Colonic mucosa (tissue), 4 donors: ENCODE measurements at places on chromosomes 13 and 19. TPM values are rescaled to one million over a fixed set of nuclear protein-coding genes. Genes with fewer than 3 reads are reported as not detected.

- DNase-seq, result no peak
- no peaks in the 10 kb centered on the region for H3K27me3 ChIP-seq
- no peaks in the 10 kb centered on the region for H3K36me3 ChIP-seq
Observed at GRCh38 chr13:23718996-23719395, 148.8 kb downstream of the TNFRSF19 start.

DNA sequence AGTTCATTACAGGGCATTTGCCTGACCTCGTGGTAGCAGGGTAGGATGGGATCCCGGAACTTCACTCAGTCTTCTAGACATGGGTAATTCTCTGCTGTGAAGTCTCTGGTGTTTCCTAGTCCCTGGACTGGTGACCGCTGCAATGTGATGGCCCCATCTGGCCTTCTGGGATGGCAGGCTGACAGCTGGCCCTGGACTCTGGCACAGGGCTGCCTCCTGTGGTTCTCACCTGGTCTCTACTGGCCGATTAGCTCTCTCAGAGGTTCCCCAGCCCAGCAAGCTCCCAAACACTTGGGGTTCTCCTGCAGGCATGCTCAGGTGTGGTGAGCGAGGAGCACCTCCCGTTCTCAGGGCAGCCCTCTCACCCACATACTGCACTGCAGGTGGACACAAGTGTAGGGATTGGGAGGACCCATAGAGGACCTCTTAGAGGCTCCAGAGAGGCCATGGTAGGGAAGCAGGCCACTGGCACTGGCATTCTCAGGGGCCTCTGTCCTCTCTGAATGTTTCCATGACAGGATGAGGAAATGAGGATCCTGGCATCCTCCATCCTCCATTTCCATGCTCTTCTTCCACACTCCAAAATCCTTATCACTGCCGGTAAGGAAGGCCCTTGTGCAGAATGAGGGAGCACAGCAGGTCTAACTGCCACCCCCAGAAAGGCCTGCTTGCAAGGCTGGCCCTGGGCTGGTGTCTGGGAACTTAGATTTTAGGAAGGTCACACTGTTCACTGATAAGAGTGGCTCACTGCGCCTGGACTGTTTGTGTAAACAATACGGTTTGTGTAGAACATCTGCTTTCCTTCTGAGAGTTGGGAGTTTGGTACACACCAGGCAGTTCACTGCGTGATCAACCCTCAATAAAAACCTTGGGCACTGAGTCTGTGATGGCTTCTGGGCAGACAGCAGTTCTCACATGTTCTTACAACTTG is 31.5 kb upstream of the FARP1 start:
- no peak for DNase-seq
- H3K36me3 ChIP-seq, result no peaks in the 10 kb centered on the region
- no peak overlapping the region for H3K4me3 ChIP-seq
- no peaks in the 10 kb centered on the region for H3K27me3 ChIP-seq
- H3K27ac ChIP-seq, result no peak overlapping the region

- H3K4me3 ChIP-seq, result peak overlapping the region; percentile 20
- no peaks in the 10 kb centered on the region for H3K36me3 ChIP-seq
- no peaks in the 10 kb centered on the region for H3K27me3 ChIP-seq
- peaks cover 18% of the 10 kb centered on the region for H3K4me1 ChIP-seq
- DNase-seq, result no peak
Observed at GRCh38 chr13:24271231-24271600, 38.2 kb upstream of the C1QTNF9 start.

Gene PSG3
- not detected for total RNA-seq

- no peaks in the 10 kb centered on the region for H3K36me3 ChIP-seq
- no peak overlapping the region for H3K27ac ChIP-seq
- no peak overlapping the region for H3K4me3 ChIP-seq
- no peak for DNase-seq
- no peaks in the 10 kb centered on the region for H3K4me1 ChIP-seq
Observed at GRCh38 chr13:38173403-38173802, 176.2 kb upstream of the UFM1 start.

GRCh38 chr13:36571444-36571843 is 102.4 kb upstream of the SERTM1 start:
- no peaks in the 10 kb centered on the region for H3K27me3 ChIP-seq
- H3K27ac ChIP-seq, result no peak overlapping the region
- no peak overlapping the region for H3K4me3 ChIP-seq
- no peak for DNase-seq
- H3K36me3 ChIP-seq, result no peaks in the 10 kb centered on the region

Gene AMER2
- 0.08 TPM for total RNA-seq

Gene CRYL1
- 144 TPM for total RNA-seq

GRCh38 chr19:4376671-4376990 is 23.7 kb downstream of the SH3GL1 start:
- H3K27me3 ChIP-seq, result no peaks in the 10 kb centered on the region
- H3K36me3 ChIP-seq, result no peaks in the 10 kb centered on the region
- H3K4me1 ChIP-seq, result peaks cover 39% of the 10 kb centered on the region
- H3K4me3 ChIP-seq, result no peak overlapping the region
- no peak overlapping the region for H3K27ac ChIP-seq

GRCh38 chr19:43504426-43505185 is at the start of gene PHLDB3:
Gene PHLDB3, minus strand, starts transcription at chr19:43504746. Its CDS starts 628 bp downstream, at chr19:43504118.
- peaks cover 5% of the 10 kb centered on the region for H3K4me1 ChIP-seq
- H3K27ac ChIP-seq, result peak within 1 kb of the TSS; percentile 86
- H3K4me3 ChIP-seq, result peak within 1 kb of the TSS; percentile 63
- no peaks in the 10 kb centered on the region for H3K27me3 ChIP-seq

Gene MUC16
- not detected for total RNA-seq

Gene SYCN
- not detected for total RNA-seq

DNA sequence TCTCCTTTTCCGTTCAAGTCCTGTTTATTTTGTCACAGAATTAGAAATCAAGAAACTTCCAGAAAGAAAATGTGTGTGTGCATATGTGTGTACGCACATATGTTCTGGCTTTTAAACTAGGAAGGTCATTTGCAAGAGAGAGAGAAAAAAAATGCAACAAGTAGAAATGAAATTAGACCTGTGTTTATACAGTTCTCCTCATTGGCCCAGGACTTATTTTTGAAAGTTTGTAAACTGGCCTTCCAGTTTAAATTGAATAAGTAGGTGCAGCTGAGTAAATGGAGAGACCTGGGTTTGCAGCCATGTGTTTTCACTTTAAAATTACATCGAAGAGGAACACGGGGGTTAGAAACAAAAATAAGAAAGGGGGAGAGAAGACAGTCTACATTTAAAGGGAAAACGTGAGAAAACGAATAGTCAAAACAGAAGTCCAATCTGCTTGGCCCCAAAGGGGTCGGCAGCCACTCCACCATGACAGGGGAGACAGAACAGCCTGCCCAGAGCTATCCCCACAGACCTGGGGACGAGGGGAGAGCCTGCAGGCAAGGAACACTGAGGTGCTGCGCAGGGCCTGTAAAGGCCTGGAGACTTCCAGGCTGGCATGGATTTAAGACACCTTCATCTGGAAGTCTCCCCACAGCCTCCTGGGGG is 216.8 kb upstream of the MAB21L1 start:
- DNase-seq, result no peak
- H3K4me3 ChIP-seq, result no peak overlapping the region
- H3K27ac ChIP-seq, result no peak overlapping the region
- H3K36me3 ChIP-seq, result no peaks in the 10 kb centered on the region

GRCh38 chr13:79847882-79848592 is 367.1 kb downstream of the NDFIP2 start:
- H3K27me3 ChIP-seq, result no peaks in the 10 kb centered on the region
- no peaks in the 10 kb centered on the region for H3K36me3 ChIP-seq
- no peak overlapping the region for H3K27ac ChIP-seq
- no peaks in the 10 kb centered on the region for H3K4me1 ChIP-seq
- H3K4me3 ChIP-seq, result no peak overlapping the region

GRCh38 chr13:74129500-74130191 is 4.6 kb downstream of the KLF12 start:
- no peaks in the 10 kb centered on the region for H3K36me3 ChIP-seq
- peak; percentile 67 for DNase-seq
- H3K27ac ChIP-seq, result peak overlapping the region; percentile 38
- no peaks in the 10 kb centered on the region for H3K4me1 ChIP-seq
- H3K27me3 ChIP-seq, result no peaks in the 10 kb centered on the region

- H3K27ac ChIP-seq, result peak overlapping the region; percentile 95
- H3K27me3 ChIP-seq, result no peaks in the 10 kb centered on the region
- no peaks in the 10 kb centered on the region for H3K36me3 ChIP-seq
Observed at GRCh38 chr19:10654610-10655456, 687 bp downstream of the ILF3 start.

DNA sequence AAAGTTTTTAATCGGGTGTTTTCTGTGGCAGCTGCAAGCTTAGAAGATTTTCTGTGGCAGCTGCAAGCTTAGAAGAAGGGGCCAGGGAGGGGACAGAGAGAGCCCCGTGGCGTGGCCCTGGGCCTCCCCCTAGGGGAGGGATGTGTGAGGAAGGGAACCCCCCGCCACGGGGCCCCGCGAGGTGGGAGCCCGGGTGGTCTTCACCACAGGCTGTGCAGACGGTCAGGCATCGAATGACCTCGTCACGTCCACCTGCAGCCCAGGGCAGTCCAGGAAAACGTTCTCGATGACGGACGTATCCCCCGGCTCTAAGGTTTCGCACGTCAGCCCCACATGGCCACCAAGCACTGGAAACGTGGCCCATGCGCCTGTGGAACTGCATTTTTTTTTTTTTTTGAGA is 8.6 kb downstream of the POLR2E start:
- peaks cover 4% of the 10 kb centered on the region for H3K36me3 ChIP-seq
- no peak overlapping the region for H3K4me3 ChIP-seq
- H3K27me3 ChIP-seq, result no peaks in the 10 kb centered on the region

DNA sequence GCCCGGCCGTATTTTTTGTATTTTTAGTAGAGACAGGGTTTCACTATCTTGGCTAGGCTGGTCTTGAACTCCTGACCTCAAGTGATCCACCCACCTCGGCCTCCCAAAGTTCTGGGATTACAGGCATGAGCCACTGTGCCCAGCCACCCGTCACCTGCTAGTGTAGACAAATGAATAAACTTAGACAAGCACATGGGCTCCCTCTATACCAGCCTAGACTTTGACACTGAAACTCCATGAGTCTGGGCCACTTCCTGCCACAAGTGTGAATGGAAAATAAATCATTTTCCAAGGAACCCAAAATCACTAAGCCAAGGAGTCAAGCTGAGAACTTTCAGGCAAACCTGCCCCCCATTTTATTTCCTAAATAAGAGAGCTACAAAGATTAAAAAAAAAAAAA is 27.0 kb upstream of the TPT1 start:
- H3K4me1 ChIP-seq, result no peaks in the 10 kb centered on the region
- H3K27me3 ChIP-seq, result no peaks in the 10 kb centered on the region
- H3K4me3 ChIP-seq, result no peak overlapping the region

GRCh38 chr19:30004403-30004802 is 62.4 kb downstream of the URI1 start:
- no peak for DNase-seq
- no peaks in the 10 kb centered on the region for H3K36me3 ChIP-seq
- H3K27ac ChIP-seq, result no peak overlapping the region
- no peaks in the 10 kb centered on the region for H3K27me3 ChIP-seq
- H3K4me1 ChIP-seq, result no peaks in the 10 kb centered on the region

GRCh38 chr19:532561-533363 is 1.2 kb downstream of the CDC34 start:
- peak overlapping the region; percentile 70 for H3K27ac ChIP-seq
- peak overlapping the region; percentile 96 for H3K4me3 ChIP-seq
- DNase-seq, result peak; percentile 73
- H3K4me1 ChIP-seq, result peaks cover 13% of the 10 kb centered on the region

- no peaks in the 10 kb centered on the region for H3K36me3 ChIP-seq
- no peaks in the 10 kb centered on the region for H3K4me1 ChIP-seq
- no peak overlapping the region for H3K27ac ChIP-seq
- H3K27me3 ChIP-seq, result no peaks in the 10 kb centered on the region
- H3K4me3 ChIP-seq, result no peak overlapping the region
- DNase-seq, result no peak
Observed at GRCh38 chr13:36339600-36340155, 6.5 kb downstream of the SPART start.

- no peak overlapping the region for H3K27ac ChIP-seq
- H3K36me3 ChIP-seq, result no peaks in the 10 kb centered on the region
- H3K4me1 ChIP-seq, result no peaks in the 10 kb centered on the region
Observed at GRCh38 chr19:35767288-35768081, 7.9 kb upstream of the ARHGAP33 start.

DNA sequence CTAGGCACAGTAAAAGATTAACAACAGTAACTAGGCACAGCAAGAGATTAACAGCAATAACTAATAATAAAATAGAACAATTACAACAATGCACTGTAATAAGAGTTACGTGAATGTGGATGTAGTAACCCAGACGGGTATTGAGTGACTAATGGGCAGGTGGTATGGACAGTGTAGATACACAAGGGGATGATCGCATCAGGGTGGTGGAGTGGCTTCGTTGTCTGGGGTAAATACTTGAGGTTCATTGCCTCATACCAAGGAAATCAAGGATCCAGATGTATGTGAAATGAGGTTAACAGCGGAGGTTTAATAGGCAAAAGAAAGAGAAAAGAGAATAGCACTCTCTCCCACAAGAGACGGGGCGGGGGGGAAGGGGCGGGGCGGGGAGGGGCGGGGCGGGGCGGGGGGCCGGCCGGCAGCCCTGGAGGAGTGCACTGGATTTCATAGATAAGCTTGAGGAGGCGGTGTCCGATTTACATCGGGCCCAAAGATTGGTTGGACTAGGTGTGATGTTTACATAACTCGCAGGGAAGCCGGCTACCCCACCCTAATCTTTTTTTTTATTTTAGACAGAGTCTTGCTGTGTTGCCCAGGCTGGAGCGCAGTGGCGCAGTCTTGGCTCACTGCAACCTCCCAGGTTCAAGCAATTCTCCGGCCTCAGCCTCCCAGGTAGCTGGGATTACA is 106.3 kb downstream of the KCTD15 start:
- DNase-seq, result peak; percentile 35
- no peak overlapping the region for H3K4me3 ChIP-seq
- peaks cover 5% of the 10 kb centered on the region for H3K27me3 ChIP-seq
- no peaks in the 10 kb centered on the region for H3K36me3 ChIP-seq
- H3K27ac ChIP-seq, result no peak overlapping the region
- peaks cover 15% of the 10 kb centered on the region for H3K4me1 ChIP-seq

Gene FGF22
- total RNA-seq, result not detected

Gene KLK6
- total RNA-seq, result not detected

- no peaks in the 10 kb centered on the region for H3K27me3 ChIP-seq
- no peaks in the 10 kb centered on the region for H3K36me3 ChIP-seq
- H3K4me3 ChIP-seq, result no peak overlapping the region
Observed at GRCh38 chr13:24925318-24926231, 161.6 kb downstream of the RNF17 start.

- H3K27me3 ChIP-seq, result no peaks in the 10 kb centered on the region
- no peak for DNase-seq
- no peaks in the 10 kb centered on the region for H3K36me3 ChIP-seq
- no peak overlapping the region for H3K4me3 ChIP-seq
- no peak overlapping the region for H3K27ac ChIP-seq
Observed at GRCh38 chr13:33277037-33277740, 8.4 kb downstream of the STARD13 start.
